ENCODE measurements at places on chromosomes 13 and 19.

DNA sequence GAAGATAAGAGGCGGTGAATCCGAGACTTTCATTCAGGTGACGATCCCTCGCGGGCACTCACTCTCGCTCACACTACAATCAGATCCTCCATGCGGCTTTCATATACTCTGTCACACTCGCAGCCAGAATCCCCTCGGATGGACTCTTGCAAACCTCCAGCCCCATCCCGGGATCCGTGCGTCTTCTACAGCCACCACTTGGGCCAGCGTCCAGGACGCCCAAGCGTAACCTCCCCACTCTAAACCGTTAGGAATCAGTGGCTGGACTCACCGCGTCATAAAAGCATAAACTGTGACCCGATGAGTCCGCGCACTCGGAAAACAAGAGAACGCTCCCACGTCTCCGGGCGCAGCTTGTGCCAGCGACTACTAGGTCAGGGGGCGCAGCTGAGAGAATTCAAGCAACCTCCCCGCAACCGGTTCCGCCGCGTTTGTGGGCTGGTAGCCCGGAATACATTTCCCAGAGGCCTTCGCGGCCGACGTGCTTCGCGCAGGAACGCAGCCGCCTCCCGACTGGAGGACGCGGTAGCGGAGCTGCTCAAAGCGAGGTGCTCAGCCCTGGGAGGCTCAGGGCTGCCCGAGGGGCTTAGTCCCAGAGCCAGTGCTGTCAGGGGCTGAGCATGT lies 27.6 kb downstream of the ZNF607 start:
- DNase-seq = no peak

GRCh38 chr13:49954674-49955455 lies 18.7 kb upstream of the SPRYD7 start:
- DNase-seq = no peak

GRCh38 chr13:89393758-89394304 lies 1722.7 kb downstream of the SLITRK5 start:
- DNase-seq = no peak

DNA sequence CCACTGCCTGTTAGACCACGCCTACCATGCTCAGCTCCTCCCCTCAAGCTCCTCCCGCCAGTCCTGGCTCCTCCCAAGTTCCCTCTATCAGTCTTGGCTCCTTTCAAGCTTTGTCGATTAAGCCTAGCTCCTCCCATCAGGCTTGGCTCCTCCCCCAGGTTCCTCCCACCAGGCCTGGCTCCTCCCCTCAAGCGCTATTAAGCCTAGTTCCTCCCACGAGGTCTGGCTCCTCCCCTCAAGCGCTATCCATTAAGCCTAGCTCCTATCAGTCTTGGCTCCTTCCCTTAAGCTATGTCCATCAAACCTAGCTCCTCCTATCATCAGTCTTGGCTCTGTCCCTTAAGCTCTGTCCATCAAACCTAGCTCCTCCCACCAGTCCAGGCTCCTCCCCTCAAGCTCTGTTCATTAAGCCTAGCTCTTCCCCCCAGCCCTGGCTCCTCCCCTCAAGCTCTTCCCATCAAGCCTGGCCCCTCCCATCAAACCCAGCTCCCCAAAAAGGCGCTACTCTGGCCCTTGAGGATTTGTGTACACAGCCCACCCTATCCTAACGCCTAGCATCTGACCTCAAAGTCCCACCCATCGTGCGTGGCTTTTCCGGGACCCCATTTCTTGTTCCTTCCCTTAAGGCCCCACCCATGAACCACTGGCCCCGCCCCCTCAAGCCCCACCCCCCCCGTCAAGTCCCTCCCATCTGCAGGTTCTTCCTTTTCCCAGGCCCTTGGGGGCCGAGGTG lies 10.0 kb downstream of the CAMSAP3 start:
- DNase-seq = no peak

- DNase-seq = no peak
Measured at GRCh38 chr13:41418027-41418426, 39.3 kb upstream of the RGCC start.

DNA sequence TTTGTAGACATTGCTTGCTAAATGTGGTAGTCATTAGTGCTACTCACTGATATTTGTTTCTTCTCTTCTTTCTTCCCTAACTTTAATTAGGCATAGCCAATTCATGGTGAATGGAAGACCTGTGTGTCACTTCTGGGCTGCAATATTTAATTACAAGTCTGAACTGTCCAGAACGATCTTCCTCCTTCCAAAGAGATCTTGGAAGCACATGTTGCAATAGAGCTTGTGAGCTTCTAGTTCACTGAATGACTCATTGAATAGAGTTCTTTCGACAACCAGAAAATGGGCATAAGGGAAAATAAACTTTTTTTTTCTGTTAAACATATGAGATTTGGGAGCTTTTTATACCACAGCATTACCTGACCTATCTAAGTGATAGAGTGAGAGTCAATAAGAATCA lies 1264.6 kb downstream of the PCDH9 start:
- no peak for DNase-seq

GRCh38 chr19:18851673-18852325 lies 20.0 kb downstream of the UPF1 start:
- DNase-seq = no peak

- no peak for DNase-seq
Measured at GRCh38 chr19:8004723-8005513, 523 bp downstream of the ELAVL1 start.

DNA sequence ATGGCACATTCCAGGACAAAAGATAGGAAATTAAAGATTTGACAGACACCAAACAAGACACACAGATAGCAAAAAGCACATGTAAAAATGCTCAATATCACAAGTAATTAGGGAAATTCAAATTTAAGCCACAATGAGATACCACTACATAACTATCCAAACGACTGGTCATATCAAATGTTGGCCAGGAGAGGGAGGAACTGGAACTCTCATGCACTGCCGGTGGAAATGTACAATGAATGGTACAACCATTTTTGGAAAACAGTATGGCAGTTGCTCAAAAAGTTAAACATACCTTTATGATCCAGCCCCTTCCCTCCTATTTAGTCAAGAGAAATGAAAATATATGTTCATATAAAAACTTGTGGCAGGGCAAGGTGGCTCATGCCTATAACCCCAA lies 36.8 kb upstream of the CYP2S1 start:
- DNase-seq = no peak

DNA sequence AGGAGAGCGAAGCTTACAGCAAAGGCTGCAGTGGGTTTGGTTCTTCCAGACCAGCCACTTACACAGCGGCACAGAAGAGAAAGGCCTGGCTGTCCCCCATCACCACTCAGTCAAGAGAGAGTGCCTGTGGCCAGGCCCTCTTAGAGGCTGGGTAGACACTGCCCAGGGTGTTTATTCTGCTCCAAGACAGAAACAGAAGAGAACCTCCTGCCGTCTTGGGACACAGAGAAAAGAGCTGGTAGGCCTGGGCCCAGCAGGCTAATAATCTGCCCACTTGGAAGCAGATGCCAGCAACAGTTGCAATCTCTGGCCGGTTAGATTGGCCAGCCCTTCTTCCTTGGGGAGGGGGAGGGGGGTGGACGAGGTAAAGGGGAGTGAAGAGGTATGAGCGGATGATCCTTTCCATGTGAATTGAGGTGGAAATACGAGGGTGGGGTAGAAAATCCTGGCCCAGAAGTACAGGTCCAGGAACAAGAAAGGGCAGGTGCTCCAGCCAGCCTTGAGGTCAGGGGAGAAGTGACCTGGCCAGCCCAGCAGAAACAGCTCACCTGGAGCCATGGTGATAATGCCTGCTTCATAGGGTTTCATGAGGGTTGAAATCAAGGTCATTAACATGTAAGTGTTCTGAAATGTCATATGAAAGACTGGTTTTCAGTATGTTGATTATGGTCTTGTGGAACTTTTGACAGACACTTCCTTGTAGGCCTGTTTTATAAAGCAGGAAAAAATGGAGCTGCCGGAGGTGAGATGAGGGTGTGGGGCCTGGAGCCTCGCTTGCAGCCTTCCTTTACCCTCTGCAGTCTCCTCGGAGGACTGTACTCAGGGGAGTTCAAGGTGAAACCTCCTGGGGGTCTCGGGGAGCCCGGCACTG lies 116.9 kb downstream of the SIPA1L3 start:
- no peak for DNase-seq

DNA sequence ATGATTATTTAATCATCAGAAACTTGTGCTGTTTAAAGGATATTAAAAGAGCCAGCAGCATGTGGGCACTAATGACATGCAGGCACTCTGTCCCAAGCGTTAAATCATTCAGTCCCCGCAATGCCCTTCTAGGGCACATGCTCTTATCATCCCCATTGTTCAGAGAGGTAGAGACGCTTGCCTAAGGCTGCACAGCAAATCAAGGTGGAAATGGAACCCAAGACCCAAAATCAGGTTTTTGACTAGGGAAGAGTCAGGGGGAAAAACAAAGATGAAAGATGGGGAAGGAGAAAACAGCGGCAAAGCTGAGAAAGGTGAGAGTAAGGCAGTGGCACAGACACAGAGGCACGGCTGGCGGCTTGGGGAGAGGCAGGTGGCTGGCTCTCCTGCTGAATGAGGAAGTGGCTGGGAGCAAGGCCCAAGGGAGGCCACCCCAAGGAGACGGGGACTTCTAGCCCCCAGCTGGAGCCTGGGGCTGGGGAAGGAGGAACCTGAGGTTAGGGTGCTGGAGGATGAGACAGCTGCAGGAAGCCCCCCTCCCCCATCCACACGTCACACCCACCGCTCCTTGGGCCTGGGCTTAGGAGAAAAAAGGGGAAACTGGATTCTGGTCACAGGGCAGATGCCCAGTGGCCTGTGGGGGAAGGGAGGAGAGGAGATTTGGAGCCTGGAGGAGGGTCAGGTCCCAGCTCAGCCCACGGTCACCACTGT lies 1.0 kb upstream of the TYROBP start:
- DNase-seq = no peak

GRCh38 chr19:45402298-45403061 lies 2.4 kb downstream of the PPP1R13L start:
- DNase-seq = peak; percentile 92

DNA sequence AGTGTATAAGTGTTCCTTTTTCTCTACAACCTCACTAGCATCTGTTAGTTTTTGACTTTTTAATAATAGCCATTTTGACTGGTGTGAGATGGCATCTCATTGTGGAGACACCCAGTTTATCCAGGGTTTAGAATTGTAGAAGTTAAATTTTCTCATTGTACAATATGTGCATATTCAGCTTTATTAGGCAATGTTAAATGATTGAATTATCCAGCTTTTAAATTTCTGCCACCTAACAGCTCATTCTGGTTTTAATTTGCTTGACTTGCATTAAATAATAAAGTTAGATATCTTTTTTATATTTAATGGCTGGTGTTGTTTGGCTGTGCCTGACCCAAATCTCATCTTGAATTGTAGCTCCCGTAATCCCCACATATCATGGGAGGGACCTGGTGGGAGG lies 46.7 kb upstream of the ZNF30 start:
- no peak for DNase-seq

DNA sequence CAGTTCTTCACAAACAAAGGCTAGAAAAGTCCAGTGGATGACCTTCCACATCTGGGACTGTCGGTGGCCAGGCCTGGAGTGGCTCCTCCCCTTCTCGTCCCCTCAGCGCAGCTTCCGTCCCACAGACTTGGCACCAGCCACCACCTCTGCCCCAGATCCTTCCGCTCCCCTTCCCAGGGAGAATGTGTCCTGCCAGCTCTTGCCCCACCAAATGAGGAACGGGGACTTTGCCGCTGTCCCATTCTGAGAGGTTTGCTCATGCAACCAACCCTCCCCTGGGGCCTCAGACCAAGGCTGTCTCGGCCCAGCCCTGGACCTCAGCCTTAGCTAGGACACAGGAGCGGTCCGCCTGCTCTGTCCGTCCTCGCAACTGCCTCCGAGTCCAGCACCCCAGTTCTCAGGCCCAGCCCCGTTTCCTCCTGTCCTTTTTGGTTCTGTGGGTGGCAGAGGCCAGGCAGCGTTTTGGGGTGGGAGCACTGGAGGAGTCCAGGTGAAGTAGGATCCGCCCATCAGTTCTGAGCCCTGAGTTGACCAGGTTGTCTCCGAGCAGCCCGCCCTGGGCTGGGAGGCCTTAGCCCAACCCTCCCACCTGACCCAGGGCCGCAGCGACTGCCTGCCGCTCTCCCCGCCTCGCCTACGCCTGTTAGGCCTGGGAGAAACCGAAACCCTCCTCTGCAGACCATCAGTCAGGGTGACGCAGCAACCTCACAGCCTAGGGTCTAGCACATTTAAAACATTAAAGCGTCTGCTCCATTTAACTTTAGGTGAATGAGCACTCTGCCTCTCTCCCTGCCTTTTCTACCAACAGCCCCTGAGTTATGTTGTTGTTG lies 284.3 kb downstream of the FOXO1 start:
- DNase-seq = no peak

DNA sequence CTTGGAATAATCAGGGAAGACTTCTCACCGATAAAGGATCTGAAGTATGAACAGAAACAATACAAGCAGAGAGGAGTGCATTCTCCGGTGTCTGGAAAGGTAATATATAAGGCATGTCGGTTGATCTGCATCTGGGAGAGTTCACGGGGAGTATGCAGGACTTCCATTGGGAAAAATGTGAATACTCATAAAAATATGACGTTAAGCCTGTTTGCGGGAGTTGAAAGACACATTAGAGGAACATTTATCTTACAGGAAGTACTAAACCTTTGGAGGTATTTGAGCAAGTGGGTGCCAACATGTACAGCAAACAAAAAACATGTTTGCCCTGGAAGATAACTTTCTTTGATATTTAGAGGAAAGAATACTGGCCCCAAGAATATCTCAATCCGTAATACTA lies 286.8 kb downstream of the SLITRK6 start:
- no peak for DNase-seq

DNA sequence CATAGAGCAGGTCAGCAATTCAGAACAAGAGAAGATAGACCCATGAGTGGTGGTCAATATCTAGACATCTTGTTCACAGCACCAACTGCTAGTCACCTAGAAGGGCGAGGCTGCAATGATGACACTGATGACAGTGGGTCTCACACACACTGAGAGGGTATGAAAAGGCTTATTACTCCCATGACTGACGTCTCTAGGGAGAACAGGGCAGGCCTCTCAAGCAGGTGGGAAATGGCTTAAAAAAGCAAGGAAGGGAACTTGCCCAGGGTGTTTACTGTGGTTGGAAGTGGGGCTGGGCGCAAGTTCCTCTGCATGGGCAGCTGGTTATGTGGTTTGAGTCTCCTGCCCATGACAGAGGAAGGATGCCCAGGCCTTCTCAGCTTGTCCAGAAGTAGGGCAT lies 33.8 kb downstream of the ZNF44 start:
- no peak for DNase-seq

- no peak for DNase-seq
Measured at GRCh38 chr13:55992145-55992544, 1148.6 kb upstream of the PRR20A start.

GRCh38 chr19:11063434-11063833 lies 25.8 kb upstream of the LDLR start:
- no peak for DNase-seq

- DNase-seq = no peak
Measured at GRCh38 chr13:50905256-50905655, 4.3 kb upstream of the RNASEH2B start.

Measured in 8988T (cell line).